ENCODE measurements at places on chromosomes 13 and 19.

DNA sequence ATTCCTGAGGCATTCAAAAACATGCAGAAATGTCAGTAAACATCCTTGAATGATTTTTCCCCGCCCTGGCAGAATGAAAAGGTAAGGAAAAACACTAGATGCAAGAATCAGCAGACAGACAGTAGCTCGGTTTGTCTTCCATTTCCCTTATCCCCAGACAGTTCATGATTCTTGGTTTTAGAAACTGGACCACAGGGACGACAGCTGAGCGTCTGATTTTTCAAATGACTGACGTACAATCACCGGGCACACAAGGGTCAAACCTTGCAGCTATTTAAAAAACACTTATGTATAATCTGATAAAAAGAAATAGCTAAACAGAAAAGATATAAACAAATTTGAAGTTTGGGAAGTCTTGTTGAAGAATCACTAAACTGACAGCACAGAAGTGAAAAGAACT lies 47.1 kb downstream of the DCLK1 start:
- DNase-seq: no peak

DNA sequence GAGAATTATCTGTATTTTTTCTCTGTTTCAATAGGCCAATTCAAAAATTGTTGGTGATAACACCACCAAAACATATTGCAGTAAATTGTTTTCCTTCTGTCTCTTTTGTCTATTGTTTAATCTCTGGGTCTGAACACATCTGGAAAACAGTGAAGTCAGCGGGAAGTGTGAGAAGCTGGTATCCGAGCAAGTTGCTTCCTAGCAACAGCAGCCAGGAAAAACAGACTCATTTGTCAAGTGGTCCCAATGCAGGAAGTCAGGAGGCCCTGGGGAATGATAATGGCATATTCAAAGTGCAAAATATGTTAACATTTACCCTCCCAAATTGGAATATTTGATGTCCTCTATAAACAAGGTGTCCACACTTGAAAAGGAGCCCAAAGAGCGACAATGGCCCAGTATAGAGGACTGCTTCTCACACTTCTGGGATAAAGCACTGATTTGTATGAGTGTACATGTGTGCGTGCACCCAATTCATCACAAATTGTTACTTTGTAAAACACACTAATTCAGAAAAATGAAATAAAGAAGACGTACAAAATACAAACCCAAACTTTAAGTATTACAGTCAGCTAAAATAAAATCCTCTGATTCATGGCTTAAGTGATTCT lies 515.0 kb downstream of the TBC1D4 start:
- DNase-seq: no peak

- no peak for DNase-seq
Measured at GRCh38 chr19:55697698-55698097, 22.7 kb downstream of the EPN1 start.

- no peak for DNase-seq
Measured at GRCh38 chr19:10975374-10976130, 14.7 kb downstream of the SMARCA4 start.

GRCh38 chr19:14840206-14840605 lies 5.2 kb upstream of the OR7A5 start:
- DNase-seq: no peak

- DNase-seq: peak; percentile 33
Measured at GRCh38 chr13:40317980-40318327, 348.5 kb downstream of the FOXO1 start.

- DNase-seq: no peak
Measured at GRCh38 chr19:20294181-20294580, 127.2 kb downstream of the ZNF486 start.

DNA sequence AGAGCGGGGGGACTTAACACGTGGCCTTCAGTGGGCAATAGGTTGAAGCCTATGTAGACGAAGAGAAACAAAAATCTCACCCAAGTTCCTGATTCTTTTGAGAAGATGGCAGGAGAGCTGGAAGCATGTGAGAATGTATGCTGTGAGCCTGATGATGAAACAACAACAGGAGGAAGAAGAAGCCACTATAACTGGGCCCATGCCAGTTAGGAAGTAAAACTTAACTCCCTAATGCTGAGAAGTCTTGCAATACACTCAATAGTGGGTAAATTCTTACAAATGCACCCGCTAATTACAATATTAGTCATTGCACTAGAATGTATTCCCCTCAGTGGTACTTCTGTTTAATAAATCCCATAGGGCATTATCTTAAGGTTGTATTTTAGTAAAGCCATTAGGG lies 9.1 kb downstream of the PCDH17 start:
- no peak for DNase-seq

DNA sequence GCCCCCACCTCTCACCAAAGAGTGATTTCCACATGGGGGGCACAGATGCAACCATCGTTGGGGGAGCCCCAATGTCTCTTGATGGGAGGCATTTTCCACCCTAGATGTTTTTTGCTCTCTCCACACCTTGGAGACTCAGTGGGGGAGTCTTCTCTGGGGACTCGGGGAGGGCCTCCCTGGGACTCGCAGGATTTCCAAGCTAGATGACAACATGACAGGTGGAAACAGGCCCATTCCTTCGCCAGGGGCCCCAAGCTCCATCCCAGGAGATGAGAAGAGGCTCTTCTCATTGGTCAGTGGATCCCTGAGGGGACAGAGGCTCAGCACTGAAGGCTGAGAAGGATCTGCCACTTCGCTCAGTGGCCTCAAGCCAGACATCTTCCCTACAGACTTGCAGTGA lies 12.7 kb upstream of the KIR2DL4 start:
- DNase-seq: no peak

DNA sequence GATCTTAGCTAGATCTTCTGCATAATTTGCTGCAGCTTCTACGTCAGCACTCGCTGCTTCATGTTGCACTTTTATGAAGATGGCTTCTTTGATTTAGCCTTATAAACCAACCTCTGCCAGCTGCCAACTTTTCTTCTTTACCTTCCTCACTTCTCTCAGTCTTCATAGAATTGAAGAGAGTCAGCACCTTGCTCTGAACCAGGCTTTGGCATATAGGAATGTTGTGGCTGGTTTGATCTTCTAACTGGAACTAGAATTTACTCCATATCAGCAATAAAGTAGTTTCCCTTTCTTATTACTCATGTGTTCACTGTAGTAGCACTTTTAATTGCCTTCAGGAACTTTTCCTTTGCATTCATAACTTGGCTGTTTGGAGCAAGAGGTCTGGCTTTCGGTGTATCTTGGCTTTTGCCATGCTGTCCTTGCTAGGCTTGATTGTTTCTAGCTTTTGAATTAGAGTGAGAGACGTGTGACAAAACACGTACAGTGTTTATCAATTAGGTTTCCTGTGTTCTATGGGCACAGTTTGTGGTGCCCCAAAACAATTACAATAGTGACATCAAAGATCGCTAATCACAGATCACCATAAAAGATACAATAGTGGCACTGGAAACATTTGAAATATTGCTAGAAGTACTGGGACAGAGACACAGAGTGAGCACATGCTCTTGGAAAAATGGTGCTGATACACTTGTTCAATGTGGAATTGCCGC lies 50.7 kb downstream of the NDFIP2 start:
- DNase-seq: no peak

DNA sequence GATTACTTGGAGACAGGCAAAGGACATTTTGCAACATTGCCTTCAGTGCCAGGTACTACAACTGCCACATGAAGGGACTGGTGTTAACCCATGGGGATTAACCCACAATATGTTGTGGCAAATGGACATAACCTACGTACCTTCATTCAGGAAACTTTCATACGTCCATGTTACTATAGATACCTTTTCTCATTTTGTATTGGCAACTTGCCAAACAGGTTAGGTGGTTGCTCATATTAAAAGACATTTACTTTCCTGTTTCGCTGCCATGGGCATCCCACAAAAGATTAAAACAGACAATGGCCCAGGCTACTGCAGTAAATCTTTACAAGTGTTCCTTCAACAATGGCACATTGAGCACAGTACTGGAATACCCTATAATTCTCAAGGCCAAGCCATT lies 925.3 kb downstream of the SLITRK6 start:
- DNase-seq: no peak

- DNase-seq: no peak
Measured at GRCh38 chr13:25117312-25117711, 21.4 kb downstream of the PABPC3 start.

DNA sequence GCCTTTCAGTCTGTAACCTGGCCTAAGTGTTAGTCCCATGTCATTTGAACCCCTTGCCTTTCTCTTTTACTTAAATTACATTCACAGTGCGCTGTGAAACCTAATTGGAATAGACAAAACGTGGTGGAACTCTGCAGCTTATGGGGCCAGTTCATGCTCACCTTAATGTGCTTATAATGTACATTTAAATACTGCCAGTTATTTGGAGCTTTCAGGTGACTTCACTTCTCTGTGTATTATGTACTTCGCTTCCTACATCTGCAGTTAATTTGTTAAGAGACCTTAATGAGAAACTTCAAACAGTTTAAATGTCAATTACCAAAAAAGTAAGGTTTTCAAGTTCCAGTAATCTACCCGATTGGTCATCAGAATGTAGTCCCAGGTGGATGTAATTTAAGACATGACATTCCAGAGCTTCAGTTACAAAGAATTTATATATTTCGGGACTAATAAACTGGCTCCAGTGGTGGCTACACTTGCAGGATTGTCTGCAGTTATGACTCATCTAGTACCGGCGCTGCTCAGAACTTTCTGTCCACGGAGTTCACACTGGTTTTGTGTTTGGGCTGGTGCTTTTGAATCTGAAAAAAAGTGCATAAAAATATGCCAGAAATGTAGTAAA lies 125.3 kb downstream of the TM9SF2 start:
- no peak for DNase-seq

- peak; percentile 86 for DNase-seq
Measured at GRCh38 chr19:1063030-1063908, 3.7 kb upstream of the ARHGAP45 start.

DNA sequence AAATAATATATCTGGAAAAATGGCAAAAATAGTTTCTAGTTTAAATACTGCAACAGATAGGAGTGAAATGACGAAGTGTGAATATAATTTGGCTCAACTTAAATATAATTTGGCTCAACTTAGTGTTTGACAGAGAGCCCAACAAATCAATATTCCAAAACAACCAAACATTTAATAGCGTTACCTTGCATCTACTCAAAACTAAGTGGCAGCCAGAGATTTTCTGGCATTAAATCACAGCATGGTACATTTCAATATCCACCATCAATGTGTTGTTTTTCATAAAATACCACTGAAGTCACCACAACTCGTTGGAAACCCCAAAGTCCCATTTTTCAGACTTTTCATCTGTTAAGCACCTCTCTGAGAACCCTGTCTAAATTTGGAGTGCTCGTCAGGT lies 69.6 kb downstream of the DCLK1 start:
- DNase-seq: no peak

DNA sequence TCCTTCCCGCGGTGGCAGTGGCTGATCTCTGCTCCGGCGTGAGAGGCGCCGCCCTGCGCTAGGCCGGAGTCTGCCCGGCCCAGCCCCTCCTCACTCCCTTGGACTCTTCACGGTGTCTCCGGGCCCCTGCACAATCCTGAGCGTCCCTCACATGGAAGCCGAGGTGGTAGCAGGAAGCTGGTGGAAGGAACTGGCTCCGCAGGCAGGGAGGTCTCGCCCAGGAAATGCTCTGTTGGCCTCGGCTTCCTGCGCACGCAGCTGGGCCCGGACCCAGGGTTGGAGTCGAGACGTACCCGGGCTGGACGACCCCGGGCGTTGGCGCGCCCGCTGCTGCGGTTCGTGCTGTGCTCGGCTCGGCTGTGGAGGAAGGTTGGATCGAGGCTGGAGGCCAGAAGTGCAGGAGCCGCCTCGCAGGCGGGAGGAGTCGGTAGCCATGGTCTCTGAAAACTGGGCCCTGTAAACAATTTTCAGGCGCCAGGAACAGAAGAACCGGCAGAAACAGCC lies 46.3 kb downstream of the ZNF724 start:
- no peak for DNase-seq

DNA sequence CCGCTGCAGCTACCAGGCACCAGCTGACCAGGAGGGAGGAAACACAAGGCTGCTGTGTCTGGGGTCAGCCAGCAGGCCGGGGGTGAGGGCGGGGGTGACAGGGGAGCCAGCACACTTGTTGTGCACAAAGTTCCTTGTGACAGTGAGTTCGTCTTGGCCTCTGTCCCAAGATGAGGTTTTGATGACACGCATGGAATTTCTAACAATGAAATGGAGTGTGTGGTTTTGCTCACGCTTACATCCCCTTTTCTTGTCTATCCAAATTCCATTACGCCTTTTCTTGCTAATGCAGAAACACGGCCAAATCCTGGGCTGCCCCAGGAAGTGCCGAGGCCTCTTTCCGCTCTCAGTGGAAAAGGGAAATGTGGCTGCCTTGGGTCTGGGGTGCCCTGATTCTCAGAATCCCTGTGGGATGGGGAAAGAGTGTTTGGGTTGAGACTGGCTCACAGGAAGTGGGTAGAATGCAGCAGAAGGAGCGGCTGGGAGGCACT lies 73.8 kb downstream of the GADD45B start:
- no peak for DNase-seq

DNA sequence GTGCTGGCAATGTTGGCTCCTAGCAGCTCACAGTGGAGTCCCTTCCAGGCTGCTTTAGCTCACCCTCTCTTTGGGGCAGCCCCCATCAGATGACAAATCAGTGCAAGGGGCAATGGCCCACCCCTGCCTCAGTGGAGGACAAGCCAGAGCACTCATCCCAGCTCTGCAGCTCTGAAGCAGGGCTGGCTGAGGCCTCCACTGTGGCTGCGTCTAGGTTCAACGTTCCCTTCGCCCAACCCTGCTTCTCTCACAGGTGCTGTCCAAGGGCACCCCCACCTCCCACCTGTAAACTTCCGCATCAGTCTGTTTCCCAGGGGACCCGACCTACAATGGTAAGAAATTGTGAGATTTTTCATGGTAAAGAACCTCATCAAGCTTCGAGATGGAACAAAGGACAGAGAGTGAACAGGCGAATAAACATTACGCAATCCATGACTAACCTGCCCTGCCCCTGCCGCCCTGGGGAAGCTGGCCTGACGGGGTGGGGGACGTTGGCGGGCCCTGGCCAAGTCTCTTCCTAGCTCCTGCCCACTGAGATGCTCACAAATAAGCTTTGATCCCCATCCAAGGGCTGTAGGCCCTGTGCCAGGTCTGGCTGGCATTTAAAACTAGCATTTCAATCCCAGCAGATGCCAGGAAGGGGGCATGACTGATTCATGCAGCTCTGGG lies 40.5 kb downstream of the DZIP1 start:
- no peak for DNase-seq

DNA sequence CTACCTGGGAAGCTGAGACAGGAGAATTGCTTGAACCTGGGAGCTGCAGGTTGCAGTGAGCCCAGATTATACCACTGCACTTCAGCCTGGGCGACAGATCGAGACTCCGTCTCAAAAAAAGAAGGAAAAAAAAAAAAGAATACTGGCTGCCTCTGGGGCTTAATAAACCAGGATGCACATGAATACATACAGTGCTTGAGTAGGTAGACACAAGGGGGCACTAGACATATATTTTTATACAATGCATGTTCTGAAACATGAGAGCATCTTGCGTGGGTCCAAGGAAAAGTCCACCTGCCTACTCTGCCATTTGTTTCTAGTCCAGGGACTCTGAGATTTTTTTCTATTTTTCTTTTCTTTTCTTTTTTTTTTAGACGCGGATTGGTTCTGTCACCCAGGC lies 31.2 kb downstream of the KEAP1 start:
- peak; percentile 51 for DNase-seq

GRCh38 chr19:45767881-45768654 lies 984 bp downstream of the SIX5 start:
- peak; percentile 79 for DNase-seq
